ENCODE measurements at places on chromosomes 12 and 14. TPM values are rescaled to one million over a fixed set of nuclear protein-coding genes. Genes with fewer than 3 reads are reported as not detected.

DNA sequence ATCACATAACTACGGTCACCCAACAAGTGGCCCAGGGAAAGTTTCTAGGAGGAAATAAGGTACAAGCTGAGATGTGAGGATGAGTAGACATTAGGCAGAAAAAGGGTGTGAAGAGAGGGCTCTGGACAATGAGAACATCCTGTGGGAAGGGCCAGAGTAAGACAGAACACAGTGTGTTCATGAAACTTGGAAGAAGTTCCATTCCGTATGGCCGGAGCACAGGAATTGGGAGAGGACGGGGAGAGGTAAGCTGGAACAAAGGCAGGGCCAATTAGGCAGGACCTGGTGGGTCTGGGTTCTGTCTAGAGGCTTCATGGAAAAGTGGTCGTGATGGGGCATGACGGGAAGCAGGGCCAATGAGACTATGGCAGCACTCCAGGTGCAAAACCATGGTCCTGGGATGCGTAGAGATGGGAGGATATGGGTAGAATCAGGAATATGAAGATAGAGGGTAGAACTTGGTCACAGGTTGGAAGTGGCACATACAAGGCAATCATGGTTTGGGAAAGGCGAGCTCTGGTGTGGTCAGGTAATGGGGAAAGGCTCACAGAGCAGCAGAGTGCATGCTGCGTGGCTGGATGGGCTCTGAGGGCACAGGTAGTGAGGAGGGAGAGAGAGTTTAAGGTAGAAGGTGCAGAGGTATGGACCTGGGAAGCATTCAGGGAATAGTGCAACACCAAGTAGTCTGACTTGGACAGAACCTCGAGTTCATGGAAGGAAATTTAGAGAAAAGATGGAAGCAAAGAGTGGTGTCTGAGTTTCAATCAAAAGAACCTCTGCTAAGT lies 93.0 kb downstream of the RFX4 start:
- no peak overlapping the region for H3K4me3 ChIP-seq
- H3K4me1 ChIP-seq = no peaks in the 10 kb centered on the region
- peaks cover 16% of the 10 kb centered on the region for H3K27me3 ChIP-seq
- DNase-seq = no peak

FLRT2 gene
- polyA plus RNA-seq = 49.3 TPM

DNA sequence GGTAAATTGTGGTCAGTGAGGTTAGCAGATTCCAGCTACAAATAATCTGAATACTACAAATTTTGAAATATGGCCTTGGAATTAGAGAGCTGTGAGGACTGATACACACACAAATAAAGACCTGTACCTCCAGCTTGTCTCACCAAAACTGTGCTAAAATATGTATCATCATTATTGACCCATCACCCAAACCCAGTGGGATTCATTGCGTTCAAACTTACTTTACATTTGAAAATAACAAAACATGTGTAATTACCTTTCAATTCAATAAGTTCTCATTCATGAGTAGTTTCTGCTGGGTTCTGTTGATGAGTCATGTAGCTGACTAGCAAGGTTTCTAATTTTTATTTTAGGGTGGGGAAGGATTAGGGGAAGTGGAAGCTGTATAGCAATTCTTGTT lies 170.9 kb downstream of the MSRB3 start:
- peaks cover 8% of the 10 kb centered on the region for H3K4me1 ChIP-seq
- no peaks in the 10 kb centered on the region for H3K36me3 ChIP-seq
- no peaks in the 10 kb centered on the region for H3K27me3 ChIP-seq

DNA sequence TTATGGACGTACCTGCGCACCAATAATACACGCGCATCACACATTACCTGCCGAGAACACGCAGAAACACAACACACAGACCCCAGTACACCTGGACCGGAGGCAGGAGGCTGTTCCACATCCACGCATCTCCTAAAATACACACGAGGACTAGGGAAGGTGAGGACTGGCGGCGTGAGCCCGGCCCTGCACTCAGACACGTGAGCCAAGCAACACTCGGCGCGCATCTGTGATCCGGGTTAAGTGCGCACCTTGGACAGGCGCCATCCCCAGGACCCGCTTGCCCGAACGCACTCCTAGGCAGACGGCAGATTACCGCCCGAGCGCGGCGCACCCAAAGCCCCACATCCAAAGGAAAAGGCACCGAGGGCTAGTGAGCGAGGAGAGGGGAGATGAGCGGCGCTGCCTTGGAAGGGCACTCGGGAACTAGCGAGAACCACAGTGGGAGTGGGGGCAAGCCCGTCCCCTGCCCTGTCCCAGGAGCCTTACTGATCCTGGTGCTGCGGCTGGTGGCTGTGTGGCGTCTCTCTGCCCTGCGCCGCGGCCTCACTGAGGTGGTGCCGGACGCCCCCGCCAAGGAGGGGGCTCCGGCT lies 417 bp downstream of the GLS2 start:
- DNase-seq = peak; percentile 83
- H3K27me3 ChIP-seq = no peaks in the 10 kb centered on the region
- no peaks in the 10 kb centered on the region for H3K36me3 ChIP-seq
- peak overlapping the region; percentile 13 for H3K27ac ChIP-seq

DNA sequence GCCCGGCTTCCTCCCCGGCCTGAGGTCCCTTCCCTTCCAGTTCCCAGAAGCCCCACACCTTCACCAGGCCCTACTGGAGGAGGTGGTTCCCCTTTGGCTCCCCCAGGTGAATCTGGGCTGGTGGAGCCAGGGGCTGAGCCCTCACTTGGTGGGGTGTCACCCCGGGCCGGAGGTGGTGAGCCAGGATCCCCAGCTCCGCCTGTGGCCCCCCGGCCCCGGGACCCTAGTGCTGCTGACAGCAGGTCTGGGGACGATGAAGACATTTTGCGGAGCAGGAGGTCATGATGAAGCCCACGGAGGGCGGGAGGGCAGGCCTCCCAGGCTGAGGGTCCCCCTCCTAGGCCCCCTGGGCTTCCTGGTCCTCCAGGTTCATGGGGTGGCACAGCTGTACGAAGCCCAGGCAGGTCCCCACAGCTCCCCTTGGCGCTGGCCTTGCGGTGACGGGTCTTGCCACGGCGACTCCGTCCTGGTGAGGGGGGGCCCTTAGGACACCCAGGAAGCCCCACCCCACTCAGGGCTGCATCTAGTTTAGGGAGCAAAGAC lies 16.6 kb downstream of the MAP3K12 start:
- DNase-seq = no peak
- H3K27me3 ChIP-seq = no peaks in the 10 kb centered on the region
- H3K4me1 ChIP-seq = no peaks in the 10 kb centered on the region
- no peak overlapping the region for H3K27ac ChIP-seq
- H3K36me3 ChIP-seq = no peaks in the 10 kb centered on the region
- H3K4me3 ChIP-seq = no peak overlapping the region

DNA sequence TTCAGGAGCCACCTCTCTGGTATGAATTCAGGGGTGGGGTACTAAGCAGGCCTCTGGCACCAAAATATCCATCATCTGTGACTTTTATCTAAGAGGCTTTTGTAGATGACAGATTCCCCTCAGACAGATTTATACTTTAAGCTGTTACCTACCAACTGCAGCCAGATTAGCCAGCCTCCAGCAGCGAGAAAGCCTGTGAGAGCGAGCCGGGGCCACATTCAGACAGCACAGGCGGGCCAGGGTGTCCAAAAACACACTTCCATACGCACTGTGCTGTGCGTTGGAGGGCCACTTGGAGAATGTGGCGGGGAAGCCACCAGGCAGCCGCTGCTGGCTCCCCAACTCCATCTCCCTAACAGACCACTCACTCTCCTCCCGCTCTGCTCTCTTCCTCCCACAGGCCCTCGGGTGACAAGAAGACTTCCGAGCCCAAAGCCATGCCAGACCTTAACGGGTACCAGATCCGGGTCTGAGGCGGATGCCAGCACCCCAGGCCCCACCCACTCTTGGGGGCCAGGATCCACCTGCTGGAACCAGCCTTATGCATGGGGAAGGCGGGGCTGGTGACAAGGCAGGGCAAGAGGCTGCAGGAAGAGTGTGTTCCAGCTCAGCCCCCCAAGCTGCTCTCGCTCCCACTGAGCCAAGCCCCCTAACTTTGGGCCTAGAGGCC lies 17.4 kb downstream of the VASH1 start:
- DNase-seq = peak; percentile 17
- H3K4me1 ChIP-seq = peaks cover 52% of the 10 kb centered on the region
- H3K4me3 ChIP-seq = no peak overlapping the region
- H3K27ac ChIP-seq = no peak overlapping the region
- no peaks in the 10 kb centered on the region for H3K36me3 ChIP-seq

- peak; percentile 55 for DNase-seq
- peaks cover 44% of the 10 kb centered on the region for H3K4me1 ChIP-seq
- peak overlapping the region; percentile 97 for H3K27ac ChIP-seq
- no peaks in the 10 kb centered on the region for H3K27me3 ChIP-seq
- H3K36me3 ChIP-seq = peaks cover 49% of the 10 kb centered on the region
Observed at GRCh38 chr12:122499991-122500684, 594 bp downstream of the ZCCHC8 start.

- H3K4me3 ChIP-seq = no peak within 1 kb of the TSS
- no peaks in the 10 kb centered on the region for H3K4me1 ChIP-seq
- no peaks in the 10 kb centered on the region for H3K36me3 ChIP-seq
- peaks cover 59% of the 10 kb centered on the region for H3K27me3 ChIP-seq
Observed at GRCh38 chr14:93430315-93431035, at the start of gene UNC79. Gene UNC79 (plus strand): TSS chr14:93430939. CDS start chr14:93431030, 91 bp downstream.

B3GNT4 gene
- polyA plus RNA-seq = 0.91 TPM

DNA sequence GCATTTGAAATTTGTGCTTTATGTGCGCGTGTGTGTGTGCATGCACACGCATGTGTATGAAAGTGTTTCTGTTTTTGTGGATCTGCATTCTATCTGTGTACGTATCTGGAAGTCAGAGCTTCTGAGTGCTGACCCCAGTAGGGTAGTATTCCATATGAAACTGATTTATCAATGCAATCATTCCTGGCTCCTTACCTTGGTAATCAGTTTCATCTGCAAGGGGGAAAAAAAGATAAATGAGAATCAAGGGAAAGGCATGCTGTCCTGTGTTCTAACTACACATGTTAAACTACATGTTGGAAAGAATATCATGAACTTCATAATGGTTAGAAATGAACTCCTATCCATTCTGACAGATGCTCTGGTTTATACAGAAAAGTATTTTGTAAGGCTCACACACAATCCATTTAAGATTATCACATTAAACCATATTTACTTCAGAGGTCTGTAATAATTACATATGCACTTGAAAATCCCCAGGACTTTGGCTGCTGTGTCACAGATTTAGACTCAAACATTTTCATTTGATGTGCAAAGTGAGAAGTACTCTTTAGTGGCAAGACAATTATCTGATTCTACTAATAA lies 276.1 kb upstream of the LMO3 start:
- H3K27ac ChIP-seq = no peak overlapping the region
- H3K4me1 ChIP-seq = no peaks in the 10 kb centered on the region
- H3K4me3 ChIP-seq = no peak overlapping the region
- no peaks in the 10 kb centered on the region for H3K36me3 ChIP-seq
- H3K27me3 ChIP-seq = no peaks in the 10 kb centered on the region

DNA sequence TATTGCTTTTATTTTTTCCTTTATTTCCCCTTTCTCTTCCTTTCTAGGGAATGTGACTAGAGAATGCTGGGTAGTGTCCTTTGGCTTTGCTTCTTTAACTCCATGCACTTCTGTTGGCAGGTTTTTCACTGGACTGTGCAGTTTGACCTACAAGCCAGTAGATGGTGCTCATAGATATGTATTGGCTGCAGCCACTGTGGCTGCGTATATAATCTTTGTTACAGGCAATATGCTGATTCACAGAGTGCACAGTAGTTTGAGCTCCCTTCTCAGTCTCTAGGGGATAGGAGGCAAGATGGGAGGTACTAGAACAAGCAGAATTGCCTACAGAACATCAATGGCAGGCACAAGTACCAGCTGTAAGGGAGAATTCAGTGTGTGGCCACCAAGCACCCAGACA lies 503.5 kb downstream of the LRFN5 start:
- no peak overlapping the region for H3K27ac ChIP-seq
- H3K4me3 ChIP-seq = no peak overlapping the region
- no peaks in the 10 kb centered on the region for H3K4me1 ChIP-seq
- no peaks in the 10 kb centered on the region for H3K27me3 ChIP-seq
- DNase-seq = no peak

DNA sequence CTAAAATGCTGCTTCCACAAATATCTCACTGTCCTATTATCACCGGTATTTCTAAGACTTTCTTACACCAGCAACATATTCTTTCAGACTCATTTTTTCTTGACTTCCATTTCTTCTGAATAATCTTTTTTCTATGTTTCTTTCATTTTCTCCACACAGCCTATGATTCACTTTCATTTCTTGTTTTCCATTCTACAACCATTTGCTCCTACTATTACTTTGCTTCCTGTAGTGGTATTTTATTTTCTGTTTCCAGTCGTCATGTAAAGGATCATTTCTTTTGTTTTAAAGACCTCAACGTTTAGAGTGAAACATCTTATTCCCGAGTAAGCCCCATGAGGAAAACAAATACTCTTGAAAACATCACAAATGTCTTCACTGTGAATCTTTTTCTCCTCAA lies 182.2 kb upstream of the MDGA2 start:
- H3K4me3 ChIP-seq = no peak overlapping the region
- H3K36me3 ChIP-seq = no peaks in the 10 kb centered on the region
- no peak for DNase-seq
- no peaks in the 10 kb centered on the region for H3K4me1 ChIP-seq

GNPTAB gene
- polyA plus RNA-seq = 52.3 TPM

LMO3 gene
- polyA plus RNA-seq = 11.7 TPM
